Activated naive CD4-positive, alpha-beta T cell (primary cell): ENCODE measurements at places on chromosomes 13 and 19.

DNA sequence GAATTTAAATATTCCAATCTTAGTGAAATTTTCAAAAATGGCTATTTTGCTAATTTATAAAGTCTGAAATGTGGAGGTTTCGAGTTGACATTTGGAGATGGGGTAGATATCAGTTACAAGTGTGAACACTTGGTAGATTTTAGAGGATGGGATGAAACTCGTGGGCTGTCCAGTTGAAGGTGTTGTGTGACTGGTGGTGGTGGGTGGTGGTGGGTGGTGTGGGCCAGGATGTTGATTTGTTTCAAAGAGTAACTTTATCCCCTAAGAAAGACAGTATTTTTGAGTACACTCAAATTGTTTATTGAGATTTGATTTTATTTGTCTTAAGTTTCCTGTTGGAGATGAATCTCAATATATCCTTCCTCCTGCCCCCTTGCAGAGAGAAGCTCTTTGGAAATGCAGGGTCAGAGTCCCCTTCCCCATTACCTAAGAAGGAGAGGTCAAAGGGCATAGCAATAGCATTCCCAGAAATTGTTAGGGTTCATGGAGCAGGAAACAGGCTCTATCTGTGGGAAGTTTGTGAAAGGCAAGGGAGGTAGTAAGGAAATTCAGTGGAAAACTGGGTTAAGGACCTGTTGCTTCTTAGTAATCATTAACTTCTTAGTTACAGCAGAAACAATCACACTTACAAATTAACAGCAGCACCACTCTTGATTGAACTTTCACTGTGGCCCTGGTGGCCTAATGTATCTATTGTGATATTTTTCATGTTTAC, 133.6 kb upstream of the RNF113B start:
- DNase-seq = no peak

GRCh38 chr19:46885411-46885810, 24.6 kb downstream of the ARHGAP35 start:
- DNase-seq = no peak

DNA sequence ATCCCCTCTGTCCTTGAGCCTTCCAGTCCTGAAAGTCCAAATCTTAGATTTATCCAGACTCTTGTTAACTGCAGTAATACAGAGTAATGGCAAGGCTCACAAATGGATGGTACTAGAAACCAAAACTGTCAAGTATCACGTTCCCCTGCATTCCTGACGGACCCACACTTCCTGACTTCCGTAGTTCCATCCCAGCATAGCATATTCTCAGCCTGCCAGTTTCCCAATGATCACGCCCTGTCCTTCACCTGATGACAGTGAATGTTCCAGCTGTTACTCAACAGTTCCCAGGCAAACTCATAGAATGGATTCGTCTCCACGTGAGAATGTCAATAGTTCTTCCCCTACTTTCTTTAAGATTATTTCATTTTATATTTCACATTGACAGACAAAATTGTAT, 33.6 kb downstream of the SLC7A1 start:
- DNase-seq = no peak

DNA sequence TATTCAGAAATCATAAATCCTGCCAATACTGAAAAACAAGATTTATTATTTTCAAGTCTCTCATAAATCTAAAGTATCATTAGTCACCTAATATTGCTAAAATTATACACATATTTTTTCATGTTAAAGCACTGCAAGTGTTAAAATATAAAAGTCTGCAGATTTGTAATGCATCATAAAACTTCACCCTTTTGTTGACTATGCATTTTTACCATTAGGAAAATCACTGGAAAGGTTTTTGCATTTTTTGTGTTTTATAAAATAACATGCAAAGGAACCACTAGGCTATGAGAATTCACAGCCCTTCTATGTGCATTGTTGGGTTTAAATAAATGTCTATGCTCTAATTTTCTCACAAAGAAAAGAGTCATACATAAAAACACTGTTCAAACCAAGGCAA, 407.3 kb downstream of the DACH1 start:
- DNase-seq = no peak

DNA sequence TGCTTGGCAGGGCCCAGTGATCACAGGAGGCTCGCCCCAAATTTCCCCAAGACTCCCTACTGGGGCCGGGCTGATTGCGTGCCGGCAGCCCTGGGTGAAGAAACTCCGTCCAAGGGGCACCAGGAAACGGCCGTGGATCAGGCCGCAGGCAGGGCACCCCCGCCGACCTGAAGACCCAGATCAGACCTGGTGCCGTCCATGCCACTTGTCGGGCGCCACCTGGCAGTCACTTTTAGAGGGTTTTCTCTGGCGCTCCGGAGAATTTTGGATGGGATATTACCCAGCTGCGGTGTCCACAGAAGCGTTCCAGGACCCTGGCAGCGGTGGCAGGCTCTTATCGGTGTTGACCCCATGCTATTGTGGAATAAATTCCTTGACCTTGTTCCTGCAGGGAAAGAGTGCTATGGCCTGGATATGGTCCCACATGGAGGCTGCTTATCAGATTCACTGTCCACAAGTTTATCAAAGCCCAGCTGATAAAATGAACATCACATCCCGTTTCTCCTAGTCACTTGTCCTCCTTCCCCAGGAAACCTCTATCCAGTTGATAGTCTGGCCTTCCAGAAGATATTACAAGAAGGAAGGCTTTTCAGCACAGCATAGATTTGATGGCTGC, 38.2 kb downstream of the IGFL2 start:
- no peak for DNase-seq

GRCh38 chr19:41668315-41668714, 19.8 kb downstream of the CEACAM7 start:
- no peak for DNase-seq
